ENCODE measurements at places on chromosomes 4 and X.

DNA sequence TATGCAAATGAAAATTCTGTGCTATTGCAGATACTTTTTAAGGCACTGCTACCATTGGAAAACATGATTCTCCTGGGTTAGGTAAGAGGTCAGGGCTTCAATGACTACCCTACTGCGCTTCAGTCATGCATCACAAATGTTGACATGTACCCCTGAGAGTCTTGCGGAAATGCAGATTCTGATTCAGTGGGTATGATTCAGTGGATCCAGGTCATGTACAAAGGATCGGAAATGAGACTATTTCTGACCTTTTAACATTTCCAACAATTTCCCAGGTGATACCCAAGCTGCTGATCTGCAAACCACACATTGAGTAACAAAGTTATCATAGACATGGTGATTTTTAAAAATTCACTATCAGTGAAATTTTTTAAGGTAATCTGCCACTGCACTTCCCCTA, 62.6 kb downstream of the DDX53 start:
- DNase-seq, result no peak

DNA sequence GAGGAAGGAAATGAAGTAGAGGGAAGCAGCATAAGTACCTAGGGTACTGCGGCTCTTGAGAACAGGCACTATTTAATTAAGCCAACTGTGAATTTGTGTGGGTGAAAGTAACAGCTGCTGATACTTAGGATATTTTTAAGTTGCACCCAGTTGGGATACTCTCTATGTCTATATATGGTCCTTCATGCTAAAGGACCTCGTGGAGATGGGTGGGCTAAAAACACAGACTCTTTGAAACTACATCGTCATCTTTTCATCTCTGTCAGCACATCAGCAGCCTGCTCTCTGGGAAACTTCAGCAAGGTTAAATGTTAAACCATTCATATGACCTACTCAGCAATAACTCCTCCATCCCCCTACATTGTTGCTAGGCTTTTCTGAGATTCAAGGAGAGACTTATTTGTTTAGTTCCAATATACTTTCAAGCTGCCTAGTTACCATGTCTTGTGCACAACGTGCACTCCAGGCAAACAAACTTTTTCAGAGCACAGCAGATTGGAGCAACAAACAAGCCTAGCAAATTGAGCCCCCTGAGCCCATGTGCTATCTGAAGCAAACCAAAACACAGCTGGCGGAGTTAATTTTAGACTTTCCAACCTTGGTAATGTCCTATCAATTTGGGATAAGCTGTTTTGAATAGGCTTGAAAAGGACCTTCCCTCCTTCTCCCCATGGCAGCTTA, 6.2 kb upstream of the MOB1B start:
- DNase-seq, result no peak

- no peak for DNase-seq
Observed at GRCh38 chrX:69238887-69239231, 73.6 kb upstream of the PJA1 start.

DNA sequence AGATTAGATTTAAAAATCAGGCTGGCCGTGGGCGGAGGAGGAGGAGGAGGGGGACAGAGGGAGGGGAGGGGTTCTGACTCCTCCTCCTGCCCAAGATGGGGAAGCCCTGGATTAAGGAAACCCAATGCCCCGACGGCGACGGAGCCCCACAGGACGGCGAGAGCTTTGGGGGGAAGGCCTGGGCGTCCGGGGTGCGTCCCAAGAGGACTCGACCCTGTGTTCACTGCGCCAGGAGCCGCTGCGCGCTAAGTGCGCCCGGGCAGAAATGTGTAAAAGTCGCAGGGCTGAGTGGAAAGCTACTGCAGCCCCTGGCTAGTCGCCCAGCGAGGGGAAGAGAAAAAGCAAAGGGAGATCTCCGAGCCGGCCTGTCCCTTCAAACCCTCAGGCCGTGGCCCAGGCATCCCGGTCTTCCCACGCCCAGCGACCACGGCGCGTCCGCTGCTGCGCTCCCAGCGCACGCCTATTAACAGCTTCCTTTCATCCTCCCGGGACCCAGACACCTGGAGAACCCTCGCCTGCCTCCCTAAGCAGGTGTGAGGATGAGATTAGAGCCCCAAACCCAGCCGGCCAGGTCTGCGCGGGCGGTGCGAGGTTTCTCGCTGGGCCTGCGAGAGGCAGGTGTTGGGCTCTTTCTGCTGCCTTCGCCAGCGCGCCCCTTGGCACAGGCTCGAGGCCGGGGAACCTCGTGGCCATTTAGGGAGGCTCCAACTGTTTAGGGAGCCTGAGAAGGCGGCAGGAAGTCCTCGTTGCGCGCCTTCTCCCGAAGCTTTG, 1.4 kb upstream of the RPS6KA3 start:
- DNase-seq, result no peak

DNA sequence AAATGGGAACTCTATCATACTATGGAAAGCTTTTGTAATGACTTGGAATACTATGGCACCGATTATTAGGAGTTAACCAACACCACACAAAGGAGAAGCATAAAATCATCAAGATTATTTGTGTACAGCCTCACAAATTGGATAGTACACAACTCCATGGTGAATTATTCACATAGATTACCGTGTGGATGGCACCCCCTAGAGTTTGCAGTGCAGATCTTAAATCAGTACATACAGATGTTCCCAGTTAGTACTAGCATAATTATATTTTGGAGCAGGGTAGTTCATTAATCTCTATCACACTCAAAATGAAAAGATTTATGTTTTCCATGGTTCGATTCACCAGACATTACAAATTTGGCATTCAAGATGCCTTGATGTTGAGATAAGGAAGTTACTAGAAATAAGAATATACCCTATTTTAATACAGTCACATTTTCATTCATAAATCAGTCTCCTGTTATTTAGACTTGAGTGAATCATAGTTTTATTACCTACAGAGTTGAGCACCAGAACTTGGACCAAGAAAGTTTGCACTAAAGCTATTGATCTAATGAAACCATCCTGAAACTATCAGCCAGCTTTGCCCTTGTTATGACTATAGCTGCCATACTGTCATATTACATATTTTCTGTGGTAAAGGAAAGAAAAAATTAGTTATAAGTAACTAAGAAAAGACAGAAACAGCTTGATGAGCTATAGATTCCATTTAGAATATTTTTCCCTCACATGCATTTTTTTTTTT, 531.8 kb downstream of the GLUD2 start:
- no peak for DNase-seq

GRCh38 chrX:49257846-49258748, 6.4 kb downstream of the FOXP3 start:
- DNase-seq, result no peak

DNA sequence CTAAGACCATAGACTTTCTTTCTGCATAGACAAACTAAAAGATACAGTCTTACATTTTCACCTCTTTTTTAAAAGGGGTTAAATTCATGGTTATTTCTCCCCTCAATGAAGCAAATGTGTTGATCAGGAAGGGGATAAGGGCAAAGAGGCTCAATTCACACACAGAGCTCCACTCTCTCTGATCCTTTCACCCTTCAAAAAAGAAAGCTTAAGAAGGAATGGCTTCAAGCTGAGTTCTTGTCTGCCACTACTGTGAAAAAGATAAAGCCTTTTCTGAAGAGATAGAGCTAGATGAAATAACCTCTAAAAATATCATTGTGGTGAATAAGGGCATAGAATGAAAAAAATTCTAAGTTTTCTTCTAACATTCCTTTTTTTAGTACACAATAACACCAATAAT, 28.3 kb downstream of the SEPSECS start:
- no peak for DNase-seq

DNA sequence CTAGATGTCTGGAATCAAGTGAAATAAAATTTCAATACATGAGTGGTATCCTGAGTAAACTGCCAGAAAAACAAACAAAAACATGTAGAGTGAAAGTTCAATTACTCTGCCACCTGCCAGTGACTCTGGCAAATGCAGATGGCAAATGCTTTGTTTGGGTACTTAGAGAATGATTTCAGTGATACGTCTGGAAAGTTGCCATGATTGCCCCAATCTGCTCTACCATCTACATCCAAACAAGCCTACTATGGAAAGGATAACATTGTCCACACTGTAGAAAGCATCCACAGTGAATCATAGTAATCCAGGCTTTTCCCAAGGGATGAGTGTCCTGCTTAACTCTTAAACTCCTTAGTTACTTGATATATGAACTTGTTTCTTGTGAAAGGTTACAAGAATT, 3.4 kb downstream of the SPATA4 start:
- no peak for DNase-seq

- no peak for DNase-seq
Observed at GRCh38 chrX:46262304-46262703, 282.9 kb downstream of the ZNF674 start.
